ENCODE measurements at places on chromosomes 16 and 17. TPM values are rescaled to one million over a fixed set of nuclear protein-coding genes. Genes with fewer than 3 reads are reported as not detected.

DNA sequence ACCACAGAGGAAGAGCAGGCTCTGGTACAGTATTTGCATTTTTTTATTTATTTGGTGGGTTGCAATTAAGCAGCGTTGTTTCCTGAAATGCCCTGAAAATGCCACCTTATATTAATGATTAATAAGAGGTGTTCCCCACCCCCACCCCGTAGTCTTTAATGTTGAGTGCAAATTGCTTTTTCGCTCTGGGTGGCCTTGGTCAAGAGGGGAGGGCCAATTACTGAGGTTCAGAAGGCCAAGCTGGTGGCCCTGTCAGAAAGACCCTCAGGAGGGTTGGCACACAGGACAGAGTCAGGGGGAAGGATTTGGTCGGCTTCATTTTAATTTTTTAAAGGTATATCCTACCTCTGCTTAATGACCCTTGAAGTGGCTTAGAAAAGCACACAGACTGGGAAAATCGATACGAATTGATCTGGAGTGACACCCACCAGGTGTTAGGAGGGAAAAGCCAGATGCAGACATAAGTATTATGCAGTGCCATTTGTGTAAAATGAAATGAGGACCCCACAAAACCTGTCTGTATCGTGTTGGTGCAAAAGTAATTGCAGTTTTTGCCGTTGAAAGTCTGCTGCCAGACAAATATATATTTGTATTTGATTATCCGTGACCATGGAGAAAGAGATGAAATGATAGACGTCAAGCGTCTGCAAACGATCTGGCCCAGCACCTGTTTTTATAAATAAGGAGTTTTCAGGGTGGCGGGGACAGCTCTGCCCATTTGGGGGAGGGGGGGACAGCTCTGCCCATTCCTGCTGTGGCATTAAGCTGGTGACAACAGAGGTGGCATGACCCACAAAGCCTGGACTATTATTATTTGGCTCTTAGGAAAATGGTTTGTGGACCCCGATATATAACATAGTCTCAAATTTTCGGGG lies 143.8 kb upstream of the PLCG2 start:
- DNase-seq, result no peak

DNA sequence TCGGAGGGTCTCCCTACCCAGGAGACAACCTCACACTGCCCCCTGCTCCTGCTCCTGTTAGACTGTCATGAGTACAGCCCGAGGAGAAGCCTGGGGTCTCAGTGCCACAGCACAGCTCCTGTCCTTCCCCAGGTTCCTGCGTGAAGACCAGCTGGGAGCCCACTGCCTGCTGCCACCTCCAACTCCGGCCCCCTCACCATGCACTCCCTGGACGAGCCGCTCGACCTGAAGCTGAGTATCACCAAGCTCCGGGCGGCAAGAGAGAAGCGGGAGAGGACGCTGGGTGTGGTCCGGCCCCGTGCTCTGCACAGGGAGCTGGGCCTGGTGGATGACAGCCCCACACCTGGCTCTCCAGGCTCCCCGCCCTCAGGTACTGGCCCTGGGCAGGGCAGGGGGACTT lies 16.2 kb downstream of the GLIS2 start:
- no peak for DNase-seq

- peak; percentile 63 for DNase-seq
Measured at GRCh38 chr17:43732958-43733357, 25.6 kb downstream of the SOST start.

DNA sequence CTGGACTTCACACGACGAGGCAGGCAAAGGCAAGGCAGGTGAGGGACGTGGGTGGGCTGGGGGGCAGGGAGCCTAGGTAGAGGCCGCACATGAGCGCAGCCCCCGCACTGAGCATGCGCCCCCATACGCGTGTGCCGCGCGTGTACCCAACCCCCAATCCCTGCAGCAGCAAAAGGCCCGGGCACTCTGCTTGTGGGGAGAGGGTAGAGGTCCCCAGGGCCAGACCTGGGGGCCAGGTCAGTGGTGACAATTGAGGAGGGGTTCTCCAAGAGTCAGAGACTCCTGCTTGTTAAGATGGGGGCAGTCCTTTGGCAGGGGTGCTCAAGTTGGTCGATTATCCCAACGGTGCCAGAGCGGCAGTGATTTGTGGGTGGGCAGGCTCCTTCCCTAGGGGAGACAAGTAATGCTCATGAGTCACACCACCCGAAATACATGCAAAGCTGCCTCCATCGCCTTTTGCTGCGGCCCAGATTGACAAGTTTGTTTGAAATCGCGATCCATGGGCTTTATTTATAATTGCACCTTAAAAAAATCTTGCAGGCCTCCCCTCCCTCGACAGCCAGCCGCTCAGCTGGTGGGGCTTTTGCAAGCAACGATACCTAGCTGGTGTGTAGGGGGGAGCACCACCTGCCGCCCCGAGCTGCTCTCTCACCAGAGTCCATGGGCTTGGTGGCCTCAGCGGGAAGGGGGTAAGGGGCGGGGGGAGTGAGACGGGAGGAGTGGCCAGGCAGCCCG lies 1.1 kb upstream of the GIT1 start:
- DNase-seq, result peak; percentile 60

- DNase-seq, result no peak
Measured at GRCh38 chr17:28357901-28358197, 522 bp upstream of the POLDIP2 start.

- peak; percentile 64 for DNase-seq
Measured at GRCh38 chr16:2467528-2468232, 3.4 kb upstream of the NTN3 start.

DNA sequence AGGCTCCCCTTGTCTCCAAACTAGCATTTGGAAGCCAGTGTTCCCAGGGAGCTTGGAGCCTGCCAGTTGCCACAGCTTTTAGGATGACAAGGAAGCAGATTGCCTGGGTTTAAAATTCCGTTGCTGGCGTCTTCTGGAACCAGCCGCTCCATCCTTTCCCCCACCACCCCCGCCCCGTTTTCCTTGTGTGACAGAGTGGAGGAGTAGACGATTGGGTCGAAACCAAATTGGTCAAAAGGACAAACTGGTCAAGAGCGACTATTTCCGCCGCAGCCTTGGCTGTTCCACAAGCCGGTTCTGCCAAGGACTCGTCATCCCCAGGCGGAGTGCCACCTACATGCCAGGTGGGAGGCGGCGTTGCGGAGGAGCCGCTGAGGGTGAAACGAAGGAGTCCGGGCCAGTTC lies 91.1 kb downstream of the RPA1 start:
- DNase-seq, result no peak

- DNase-seq, result no peak
Measured at GRCh38 chr16:66705790-66706505, 9.4 kb upstream of the CMTM4 start.

GRCh38 chr16:2470603-2471015 lies 488 bp upstream of the NTN3 start:
- DNase-seq, result peak; percentile 53

DNA sequence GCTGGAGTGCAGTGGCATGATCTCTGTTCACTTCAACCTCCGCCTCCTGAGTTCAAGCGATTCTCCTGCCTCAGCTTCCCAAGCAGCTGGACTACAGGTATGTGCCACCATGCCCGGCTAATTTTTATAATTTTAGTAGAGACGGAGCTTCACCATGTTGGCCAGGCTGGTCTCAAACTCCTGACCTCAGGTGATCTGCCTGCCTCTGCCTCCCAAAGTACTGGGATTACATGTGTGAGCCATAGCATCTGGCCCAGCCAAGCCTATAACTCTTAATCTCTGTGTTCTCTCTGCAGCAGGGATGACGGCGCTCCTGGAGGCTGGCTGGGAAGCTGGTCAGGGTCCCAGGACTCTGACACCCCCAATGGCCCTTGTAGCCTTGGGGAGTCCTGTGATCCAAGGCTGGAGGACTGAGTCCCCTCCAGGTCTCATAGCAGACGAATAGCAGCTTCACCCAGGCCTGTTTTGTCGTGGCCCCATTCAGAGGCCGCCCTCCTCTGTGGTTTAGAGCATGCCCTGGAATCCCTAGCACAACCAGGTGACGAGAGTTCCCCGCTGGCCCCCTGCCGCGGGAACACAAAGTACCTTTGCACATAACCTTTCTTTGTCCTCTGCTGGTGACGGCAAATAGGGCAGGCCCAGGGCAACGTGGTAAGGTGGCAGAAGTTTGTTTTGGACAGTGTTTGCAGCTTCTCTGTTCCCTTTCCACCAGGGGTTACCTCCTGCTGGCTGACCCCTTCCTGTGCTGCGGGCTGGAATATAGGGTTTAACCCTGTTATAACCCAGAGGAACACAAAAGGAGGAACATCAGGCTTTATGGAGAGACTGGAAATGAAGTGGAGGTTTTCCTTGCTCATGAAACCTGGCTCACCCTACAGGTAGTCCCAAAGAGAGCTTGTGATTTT lies 43.0 kb upstream of the TOB1 start:
- DNase-seq, result peak; percentile 68

DNA sequence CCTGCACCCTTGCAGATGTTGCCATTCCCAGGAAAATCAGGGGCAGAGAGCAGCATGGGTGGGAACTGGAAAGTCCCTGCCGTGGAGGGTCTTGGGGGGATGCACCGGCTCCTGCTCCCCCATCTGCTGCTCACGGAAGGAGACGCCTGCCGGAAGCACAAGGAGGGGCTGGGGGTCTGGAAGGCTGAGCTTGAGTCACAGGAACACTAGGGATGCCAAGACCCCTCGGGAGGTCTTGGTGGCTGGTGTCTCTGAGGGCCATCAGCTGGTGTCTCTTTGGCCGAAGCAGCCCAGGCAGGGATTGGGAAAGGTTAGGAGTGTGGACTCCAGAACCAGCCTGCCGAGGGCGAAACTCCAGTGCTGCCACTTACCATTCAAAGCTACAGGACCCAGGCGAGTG lies 29.4 kb upstream of the GNA13 start:
- no peak for DNase-seq

DNA sequence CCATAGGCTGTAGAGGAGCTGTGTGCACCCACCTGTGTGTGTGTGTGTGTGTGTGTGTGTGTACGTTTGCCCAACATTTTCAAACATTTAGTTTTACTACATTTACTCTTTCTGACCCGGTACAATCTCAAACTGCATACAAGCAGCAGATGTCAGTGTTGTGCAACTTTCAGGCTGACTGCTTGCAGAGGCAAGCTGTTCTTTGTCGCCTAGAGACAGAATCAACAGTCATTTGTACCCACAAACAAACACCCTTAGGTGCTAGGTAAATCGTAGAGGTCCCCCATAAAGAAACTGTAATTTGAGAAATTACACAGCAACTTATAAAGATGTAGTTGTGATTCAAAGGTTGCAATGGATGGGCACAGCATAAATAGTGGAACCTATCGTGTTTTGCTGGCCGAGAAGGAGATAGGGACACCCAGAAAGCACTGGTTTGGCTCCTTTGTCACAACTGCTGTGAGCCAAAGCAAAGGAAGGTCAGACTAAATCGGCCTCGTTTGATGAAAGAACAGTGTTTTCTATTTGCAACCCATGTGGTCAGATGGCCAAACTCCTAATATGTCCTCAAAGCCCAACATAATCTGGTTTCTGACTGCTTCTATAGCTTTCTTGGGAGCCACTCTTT lies 478.4 kb downstream of the TOX3 start:
- peak; percentile 31 for DNase-seq

- no peak for DNase-seq
Measured at GRCh38 chr16:48276102-48276501, 28.8 kb upstream of the ABCC11 start.

- no peak for DNase-seq
Measured at GRCh38 chr16:7561908-7562405, 229.3 kb downstream of the RBFOX1 start.

DNA sequence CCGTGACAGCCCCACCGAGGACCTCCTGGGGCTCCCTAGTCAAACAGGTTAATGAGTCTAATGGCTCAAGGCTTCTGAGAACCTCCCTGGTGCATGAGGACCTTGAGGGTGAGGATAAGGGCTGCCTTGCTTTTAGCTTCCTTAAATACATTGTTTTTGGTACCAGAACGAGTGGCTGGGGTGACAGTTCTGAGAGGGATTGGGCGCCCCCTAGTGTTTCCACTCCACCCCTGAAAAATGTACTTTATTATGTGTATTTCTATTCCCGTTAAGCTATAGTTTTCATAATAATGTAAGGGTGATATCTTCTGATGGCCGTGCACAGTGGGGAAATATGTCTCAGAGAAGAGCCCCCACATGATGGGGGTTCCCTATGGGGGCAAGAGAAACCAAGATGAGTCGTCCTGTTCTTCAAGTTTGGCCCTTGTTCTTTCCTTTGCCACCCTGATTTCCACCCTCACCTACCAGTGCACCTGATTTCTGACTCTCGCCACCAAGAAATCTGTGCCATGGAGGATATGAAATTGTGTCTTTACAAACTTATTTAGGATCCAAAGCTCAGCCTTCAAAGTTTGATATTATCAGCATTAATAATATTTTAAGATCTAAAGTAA lies 14.5 kb upstream of the VWA3A start:
- peak; percentile 69 for DNase-seq

GRCh38 chr17:35875072-35875799 lies 4.9 kb downstream of the CCL5 start:
- DNase-seq, result no peak

SLC9A5 gene
- total RNA-seq, result 0.40 TPM

CD300E gene
- total RNA-seq, result not detected

KRTAP1-1 gene
- total RNA-seq, result not detected

ACE gene
- 0.30 TPM for total RNA-seq

CUEDC1 gene
- total RNA-seq, result 21.5 TPM
